ENCODE measurements at places on chromosomes 3 and 15. TPM values are rescaled to one million over a fixed set of nuclear protein-coding genes. Genes with fewer than 3 reads are reported as not detected.

BTLA gene
- not detected for total RNA-seq

GOLGA8S gene
- total RNA-seq: 0.82 TPM

NRG4 gene
- total RNA-seq: 2.3 TPM

NDUFB5 gene
- total RNA-seq: 112 TPM
